ENCODE measurements at places on chromosomes 12 and 14. TPM values are rescaled to one million over a fixed set of nuclear protein-coding genes. Genes with fewer than 3 reads are reported as not detected.

DNA sequence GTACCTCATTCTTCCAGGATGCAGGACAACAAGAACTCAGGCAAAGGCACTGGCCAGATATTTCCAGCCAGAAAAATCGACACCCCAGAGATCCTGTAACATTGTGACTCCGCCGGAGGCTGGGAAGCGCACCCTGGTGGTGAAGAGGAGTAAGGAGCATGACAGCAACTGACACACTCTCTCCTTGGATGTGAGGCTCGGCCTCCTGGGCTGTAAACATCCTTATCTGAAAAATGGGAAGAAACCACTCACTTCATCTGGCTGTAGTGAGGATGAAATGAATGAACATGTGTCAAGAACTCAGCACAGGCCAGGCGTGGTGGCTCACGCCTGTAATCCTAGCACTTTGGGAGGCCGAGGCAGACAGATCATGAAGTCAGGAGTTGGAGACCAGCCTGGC is 27.5 kb downstream of the TCHP start:
- no peak for DNase-seq

- no peak for DNase-seq
Measured at GRCh38 chr14:34971381-34971780, 11.4 kb upstream of the SRP54 start.

The SCN8A gene
- 2.8 TPM for polyA plus RNA-seq

The ANG gene
- polyA plus RNA-seq = 3.3 TPM

The SPIC gene
- not detected for polyA plus RNA-seq

- DNase-seq = no peak
Measured at GRCh38 chr12:6198051-6198450, 2.1 kb upstream of the CD9 start.

The REC8 gene
- polyA plus RNA-seq = 67.2 TPM

GRCh38 chr14:67602995-67603545 is 3.0 kb upstream of the PIGH start:
- no peak for DNase-seq

DNA sequence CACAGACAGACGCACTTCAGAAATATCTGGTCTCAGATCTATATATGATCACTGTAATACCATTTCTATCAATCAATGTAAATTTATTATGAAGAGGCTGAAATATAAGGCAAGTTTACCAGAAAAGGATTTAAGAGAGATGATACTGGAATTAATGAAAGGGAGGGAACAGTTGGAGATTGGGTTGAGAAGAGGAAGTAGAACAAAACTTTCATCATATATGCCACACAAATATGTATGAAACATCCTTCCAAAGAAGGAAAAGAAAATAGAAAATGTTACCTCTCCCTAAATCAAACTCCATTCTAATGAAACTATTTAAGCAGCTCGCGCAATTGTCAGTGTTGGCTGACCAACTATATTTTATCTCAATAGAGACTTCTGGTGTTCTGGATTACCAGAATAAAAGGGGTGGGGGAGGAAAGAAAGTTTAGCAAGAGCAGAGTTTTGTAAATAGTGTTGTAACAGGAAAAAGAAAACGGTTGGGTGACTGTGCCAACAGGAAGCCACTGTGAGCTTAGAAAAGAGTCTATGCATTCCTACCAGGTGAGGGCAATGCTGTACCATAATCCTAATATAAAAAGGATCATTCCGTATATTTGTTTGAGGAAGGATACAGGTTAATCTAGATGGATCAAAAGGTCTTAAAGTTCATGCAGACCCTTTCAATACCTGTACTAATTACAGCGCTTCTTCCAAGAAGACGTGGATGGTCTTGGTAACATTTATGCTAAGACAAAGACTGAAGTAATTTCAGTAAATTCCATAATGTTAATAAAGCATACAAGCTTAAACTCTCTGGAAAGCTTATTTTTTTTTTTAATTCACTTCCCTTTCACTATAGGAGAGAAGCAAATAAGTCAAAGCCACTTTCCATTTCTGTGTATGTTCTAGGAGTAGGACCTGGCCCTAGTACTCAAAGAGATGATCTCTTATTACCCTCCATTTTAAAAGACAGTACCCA is 14.5 kb upstream of the LLPH start:
- peak; percentile 33 for DNase-seq

DNA sequence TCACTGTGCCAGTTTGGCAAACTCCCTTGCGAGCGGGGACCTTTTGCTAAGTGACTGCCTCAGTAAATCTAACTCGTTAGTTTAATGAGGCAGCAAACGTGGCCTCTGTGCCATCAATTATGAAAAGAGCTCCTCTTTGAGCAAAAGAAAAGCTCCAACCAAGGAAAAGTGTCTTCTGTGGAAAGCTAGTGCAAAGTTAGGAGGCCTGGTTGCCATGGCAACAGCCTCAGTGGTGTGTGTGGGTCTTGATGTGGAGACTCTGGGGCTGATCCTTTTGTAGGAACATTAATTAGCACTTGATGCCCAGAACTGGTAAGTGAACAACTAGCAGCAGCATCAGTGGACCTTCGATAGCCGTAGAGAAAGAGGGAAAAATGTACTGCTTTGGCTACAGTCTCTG is 145.7 kb downstream of the CHST11 start:
- DNase-seq = no peak

GRCh38 chr12:27969624-27970400 is 2.7 kb downstream of the PTHLH start:
- DNase-seq = peak; percentile 41

The RGS6 gene
- polyA plus RNA-seq = 1.4 TPM

DNA sequence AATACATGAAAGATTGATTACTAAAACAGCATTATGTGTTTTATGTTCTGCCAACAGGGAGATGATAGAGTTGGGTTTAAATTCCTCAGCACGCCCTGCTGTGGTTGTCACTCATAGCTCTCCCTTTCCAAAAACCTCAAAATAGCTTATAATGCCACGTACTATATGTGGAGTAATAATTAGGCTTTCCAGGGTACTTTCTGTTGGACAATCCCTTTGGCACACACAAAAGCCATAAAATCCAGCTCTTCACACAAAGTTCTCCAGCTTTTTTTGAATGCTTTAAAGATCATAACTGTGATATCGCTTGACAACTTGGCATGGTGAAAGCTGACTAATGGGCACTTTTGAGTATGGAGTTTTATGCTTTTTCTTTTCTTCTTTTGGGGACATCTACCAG is 145.3 kb upstream of the DCN start:
- no peak for DNase-seq

The KRT6B gene
- polyA plus RNA-seq = not detected

The FITM1 gene
- polyA plus RNA-seq = 0.79 TPM

DNA sequence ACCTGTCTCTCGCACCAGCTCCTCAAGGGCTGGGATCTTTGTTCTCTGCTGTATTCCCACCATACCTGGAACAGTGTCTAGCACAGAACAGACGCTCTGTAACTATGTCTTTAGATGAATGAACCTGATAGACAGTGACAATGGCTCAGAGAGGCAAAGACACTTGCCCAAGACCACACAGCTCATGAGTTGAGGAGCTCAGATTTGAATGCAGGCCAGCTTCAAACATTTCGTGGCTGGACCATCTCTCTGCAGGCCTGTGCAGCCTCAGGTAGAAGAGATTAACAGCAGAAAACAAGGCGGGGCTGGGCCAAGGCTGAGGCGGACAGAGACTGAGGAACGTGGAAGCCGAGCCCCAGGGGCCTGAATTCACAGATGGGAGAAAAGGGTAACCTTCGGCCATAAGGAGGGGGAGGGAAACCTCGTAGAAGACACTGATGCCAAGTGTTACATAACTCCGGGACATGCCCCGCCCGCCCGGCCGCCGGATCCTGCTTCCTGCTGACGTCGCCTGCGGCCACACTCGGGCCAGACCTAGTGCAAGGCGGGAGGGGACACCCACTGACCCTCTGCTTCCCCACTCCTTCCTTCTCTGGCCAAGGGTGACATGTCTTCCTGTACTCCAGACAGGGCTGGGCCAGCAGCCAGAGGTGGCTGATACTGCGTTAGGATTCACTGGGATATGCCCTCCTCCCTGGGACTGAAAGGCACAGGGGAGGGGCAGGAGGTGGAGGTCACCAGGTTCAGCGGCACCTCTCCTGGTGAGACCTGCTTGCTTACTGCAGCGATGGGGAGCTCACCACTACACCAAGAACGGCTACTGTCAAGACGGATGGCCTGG is 86.8 kb downstream of the RFLNA start:
- DNase-seq = no peak

DNA sequence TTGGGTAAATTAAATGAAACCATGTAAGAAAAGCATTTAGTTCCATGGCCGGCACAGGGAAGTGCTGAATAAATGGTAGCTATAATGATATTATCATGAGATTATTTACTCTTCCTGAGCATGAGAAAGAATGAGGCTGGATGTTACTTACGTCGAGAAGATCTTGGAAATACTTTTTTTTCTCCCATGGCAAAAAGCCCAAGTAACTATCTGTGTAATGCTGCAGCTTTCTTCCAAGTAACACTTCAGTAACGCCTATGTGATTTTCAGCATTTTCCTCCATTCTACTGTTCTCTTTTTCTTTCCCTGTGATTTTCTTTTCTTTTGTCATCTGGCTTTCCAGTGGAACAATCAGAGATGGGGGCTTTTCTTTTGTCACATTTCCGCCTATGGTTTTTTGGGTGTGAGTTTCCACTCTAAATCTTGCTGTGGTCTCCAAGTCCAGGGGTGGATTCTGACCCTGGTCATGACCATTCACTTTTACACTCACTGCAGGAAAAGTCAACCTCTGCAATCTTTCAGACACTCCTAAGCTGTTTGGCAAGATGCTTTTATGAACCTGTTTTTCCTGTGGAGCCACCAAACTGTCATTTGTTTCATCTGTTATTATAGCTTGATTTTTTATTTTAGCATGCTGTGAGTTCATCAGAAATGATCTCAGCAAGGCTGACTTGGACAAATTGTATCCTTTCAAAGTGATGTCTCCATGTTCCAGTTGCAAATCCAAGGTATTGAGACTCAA is 25.0 kb upstream of the SYCP3 start:
- DNase-seq = no peak

- DNase-seq = no peak
Measured at GRCh38 chr12:19841451-19841850, 402.2 kb downstream of the AEBP2 start.

The GPD1 gene
- 65.6 TPM for polyA plus RNA-seq

DNA sequence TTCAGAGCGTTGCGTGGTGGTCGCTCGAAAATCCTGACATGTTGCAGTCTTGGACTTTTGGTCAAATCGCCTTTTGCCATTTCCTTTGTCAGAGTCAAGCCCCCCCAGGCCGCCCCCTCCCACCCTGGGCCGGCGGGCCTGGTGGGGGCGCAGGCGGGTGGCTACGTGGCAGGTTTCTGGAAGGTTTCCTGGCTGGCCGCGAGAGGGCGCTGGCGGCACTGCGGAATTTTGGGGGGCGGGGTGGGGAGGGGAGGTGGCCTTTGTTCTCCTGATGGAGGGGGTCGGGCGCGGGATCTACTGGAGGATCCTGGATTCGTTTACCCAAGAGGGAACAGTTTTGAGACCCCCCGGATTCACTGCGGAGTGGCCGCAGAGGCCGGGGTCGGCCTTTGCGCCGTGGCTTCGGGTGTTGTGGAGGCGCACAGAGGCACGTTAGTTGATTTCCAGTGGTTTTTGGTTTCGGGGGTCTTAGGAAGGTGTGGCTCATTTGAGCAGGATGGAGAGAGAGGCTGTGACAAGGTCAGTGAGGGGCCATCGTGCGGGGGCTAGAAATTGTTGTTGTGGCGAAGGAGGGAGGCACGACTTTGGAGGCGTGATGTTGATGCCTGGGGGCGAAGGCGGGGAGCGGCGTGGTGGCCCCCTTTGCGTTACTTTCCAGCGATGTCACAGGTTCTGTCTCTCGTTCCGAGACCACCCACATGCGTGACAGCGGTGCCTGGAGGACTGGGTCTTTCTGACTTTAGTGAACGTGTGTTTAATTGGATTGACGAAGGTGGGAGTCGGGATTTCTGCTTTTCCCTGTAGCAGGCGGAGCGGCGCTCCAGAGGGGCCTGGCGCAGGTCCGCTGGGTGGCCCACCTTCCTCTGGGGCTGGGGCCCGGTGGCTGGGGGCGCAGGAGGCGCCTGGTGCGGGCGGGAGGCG is 1.4 kb downstream of the MEG3 start:
- no peak for DNase-seq

- DNase-seq = no peak
Measured at GRCh38 chr12:57590864-57591781, at the start of gene PIP4K2C. Gene PIP4K2C (plus strand): TSS chr12:57591192. CDS start chr12:57591290, 98 bp downstream.

The PLEKHG7 gene
- polyA plus RNA-seq = 0.49 TPM

The DYNC1H1 gene
- polyA plus RNA-seq = 380 TPM

- no peak for DNase-seq
Measured at GRCh38 chr12:114266536-114266935, 139.4 kb downstream of the TBX5 start.

The CDKL1 gene
- polyA plus RNA-seq = 7.4 TPM

DNA sequence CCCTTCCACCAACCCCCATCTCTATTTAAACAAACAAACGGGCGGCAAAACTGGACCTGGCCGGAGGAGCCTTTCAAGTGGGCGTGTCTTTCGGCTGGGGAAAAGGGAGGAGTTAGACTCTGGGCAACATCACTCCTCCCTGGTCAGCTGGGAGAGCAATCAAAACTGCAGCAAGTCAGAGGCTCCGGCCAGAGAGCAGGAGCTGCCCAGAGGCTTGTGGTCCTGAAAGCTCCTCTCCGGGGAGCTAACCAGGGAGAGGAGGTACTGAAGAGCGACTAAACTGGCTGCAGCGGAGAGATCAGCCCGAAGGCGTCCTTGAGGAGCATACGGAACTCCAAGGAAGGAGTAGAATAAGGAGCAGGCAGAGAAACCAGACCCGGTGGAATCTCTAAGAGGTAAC is at the start of gene NEUROD4:
Gene NEUROD4, plus strand, starts transcription at position 191 of the 400 bp plus-strand sequence. CDS start 6,466 bp downstream, outside the sequence.
- DNase-seq = peak; percentile 82

GRCh38 chr14:58353516-58354299 is 42.0 kb upstream of the TOMM20L start:
- DNase-seq = no peak

GRCh38 chr12:131383741-131384543 is 326.9 kb upstream of the SFSWAP start:
- DNase-seq = no peak

DNA sequence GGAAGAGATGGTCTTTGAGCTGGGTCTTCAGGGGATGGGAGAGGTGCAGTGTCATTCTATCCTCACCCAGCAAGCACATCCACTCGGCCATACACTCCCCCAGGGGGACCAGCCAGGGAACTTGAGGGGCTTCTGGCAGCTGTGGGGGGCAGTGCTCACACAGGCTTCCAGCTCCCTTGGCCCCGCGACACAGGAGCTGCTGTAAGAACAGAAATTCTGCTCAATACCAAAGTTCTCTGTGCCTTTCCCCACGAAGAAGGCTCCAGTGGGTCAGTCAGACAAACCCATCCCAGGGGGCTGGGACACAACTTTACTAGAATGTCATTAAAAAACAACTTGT is 289.1 kb upstream of the RTL1 start:
- DNase-seq = no peak

DNA sequence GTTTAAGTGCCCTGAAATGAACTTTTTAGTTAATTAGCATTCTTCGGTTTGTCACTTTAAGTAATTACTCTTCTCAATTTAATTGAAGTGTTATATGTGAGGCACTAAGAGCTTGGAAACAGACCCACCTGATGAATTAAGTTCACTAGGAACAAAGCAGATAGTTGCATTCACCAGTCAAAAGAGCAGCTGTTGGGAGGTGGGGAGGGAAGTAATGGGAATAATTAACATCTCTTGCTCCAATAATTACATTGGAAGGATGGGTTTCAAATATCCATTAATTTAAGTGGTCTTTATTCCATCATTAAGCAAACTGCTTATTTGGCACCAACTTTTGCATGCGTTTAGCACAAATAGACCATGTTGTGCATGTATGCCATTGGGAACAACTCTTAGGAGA is 667.2 kb downstream of the GALC start:
- DNase-seq = no peak

The CELA1 gene
- not detected for polyA plus RNA-seq

The GPR132 gene
- polyA plus RNA-seq = 0.83 TPM
